ENCODE measurements at places on chromosomes 1 and 21.

DNA sequence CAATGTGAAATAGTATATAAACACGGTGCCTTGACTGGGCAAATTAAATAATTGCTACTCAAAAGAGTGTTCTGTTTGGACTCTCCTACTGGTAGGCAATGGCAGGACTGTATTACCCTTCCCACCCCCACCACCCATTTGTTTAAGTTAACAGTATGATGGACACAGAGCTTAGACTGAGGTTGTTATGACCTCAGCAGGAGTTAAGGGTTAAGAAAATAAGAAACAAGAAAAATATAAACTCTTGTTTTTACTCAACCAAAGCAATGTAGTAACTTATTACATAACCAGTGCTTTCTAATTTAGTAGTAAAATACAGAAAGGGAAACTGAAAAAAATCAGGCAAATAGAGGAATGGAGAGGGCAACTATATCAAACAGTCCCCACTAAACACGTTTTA is 19.9 kb upstream of the SERPINC1 start:
- DNase-seq = no peak

DNA sequence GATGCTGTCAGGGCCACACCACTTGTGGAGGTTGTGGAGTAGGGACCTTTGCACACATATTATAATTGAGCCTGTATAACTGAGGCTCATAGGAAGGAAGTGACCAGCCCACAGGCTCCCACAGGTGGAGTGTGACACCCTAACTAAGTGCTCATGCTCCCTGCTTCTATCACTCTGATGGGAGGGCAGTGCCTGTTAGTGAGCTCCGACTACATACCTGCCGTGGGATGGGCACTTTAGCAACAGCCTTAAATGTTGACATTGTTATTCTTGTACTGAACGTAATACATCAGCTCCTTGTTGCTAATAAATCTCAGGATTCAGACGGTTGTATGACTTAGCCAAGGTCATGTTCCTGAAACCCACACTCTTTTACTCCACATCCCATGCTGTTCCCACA is 58.0 kb downstream of the BEND5 start:
- DNase-seq = no peak

DNA sequence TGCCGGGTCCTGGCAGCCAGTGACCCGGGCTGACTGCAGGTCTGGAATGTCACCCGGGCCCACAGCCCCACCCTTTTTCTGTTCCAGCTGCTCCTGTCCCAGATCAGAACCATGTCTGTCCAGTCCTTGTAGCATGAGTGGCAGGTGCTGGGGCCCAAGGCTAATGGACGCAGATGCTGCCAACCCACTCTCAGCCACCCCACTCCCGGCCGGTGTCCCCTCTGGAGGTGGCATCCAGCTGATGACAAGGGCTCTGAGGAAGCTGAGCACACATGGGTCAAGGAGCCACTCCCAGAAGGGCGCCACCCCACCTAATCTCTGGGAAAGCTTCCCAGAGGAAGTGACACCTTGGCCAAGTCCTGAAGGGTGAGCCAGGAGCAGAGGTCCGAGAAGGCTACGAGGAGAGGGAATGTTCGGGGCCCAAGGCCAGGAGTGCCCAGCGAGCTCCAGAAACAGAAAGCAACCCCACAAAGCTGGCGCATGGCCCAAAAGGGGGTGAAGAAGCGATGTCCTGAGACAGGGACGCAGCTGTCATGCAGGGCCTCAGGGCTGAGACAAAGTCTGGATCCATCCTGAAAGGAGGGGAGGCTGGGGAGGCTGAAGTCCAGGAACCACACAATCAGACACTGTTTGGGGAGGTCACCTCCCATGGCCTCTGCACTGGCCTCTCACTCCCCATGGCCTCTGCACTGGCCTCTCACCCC is 39.5 kb downstream of the ACOT7 start:
- no peak for DNase-seq

DNA sequence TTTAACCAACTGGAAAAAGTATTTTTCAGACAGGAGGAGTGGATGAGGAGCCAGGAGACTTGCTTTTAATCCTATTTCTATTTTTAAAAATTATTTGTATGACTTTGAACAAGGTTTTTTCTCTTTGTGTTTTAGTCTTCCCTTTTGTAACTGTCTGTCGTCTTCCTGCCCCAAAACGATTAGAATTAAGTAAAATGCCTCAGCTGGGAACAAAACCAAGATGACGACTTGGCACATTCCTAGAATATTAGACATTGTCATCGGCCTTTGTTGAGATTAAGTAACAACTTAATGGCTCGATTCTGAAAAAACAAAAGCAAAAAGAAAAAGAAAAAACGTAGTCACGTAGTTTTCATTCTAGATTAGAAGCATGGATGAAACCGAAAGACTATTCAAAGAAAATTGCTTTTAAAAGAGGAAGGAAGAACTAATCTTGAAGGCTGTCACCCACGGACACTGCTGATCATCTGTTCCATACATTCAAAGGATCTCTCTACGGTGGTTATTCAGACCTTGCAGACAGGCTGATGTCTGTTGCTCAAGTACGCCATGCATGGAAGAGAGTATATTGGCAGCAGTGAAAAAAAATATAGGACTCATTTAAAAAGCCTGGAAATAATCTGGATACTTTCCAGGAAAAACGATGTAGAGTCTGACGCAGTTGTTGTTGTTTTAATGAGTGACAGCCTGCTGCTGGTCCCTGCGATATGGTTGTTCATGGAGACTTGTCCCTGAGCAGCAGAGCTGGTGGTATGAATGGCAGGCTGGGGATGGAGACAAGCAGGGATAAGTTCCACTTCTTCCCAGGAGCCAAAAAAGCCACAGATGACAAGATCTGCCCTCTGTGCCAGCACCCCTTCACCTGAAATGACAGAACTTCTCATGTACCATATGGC is 16.8 kb downstream of the GNG4 start:
- no peak for DNase-seq

DNA sequence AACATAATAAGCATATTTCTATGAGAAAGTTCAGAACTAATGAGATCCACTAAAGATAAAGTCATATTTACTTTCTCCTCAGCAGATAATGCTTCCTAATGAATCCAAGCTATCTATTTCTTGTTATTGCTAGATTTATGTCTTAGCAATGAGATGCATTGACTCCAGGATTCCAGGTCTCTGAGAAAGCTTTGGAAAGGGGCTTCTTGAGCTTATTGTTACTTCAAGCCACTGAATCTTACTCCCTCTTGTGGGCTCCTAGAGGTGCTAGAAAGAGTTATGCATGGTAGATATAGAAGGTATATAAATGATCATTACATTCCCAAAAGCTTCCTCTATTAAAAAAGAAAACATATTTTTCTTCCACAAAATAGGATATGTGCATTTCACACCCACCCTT is 246.4 kb upstream of the ADAMTS5 start:
- no peak for DNase-seq

DNA sequence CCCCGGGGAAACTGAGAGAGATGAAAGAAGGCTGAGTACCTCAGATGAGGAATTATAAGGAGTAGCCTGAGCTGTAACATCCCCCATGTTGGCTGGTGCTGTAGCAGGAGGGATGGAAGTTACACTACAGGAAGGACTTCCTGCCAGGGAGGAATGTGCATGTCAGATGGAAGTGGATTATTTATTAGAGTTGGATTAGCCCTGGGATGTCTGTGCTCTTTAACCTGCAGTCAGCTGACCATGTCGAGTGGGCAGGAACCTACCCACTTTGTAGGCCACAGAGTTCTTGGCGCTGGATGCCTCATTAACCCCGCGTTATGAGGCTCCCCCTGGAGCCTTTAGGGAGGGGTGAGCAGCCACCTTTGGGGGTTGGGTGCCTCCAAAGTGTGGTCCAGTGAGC is 757 bp upstream of the SEMA4A start:
- peak; percentile 60 for DNase-seq

DNA sequence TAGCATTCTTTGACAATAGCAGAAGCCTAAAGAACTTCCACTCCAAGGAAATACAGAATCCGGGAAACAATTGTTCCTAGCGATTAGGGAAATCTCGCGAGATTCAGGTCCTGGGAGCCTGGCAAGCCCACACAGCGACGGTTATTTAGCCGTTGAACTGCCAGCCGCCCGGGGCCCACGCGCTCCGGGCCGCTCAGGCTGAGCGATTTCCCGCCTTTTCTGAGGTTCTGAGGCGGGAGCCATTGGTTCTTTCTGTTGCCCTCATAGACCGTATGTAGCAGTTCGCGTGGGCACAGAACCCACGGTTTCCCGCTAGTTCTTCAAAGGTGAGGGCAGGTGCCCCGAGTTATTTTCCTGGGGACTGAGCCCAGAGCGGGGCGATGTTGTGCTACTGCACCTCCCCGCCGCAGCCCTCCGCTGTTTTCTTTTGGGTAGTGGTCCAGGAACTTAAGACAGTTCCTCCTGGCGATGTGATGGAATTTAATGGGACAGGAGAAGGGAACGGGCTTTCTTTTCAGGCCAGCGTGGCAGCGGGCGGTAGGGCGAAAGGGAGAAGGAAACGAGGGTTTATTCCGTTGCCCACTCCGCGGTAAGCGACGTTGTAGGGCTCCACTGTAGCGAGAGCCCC is at the start of gene SYCP1:
TSS of gene SYCP1 (plus strand) at position 171 of the 628 bp plus-strand sequence. CDS start 602 bp downstream, outside the sequence.
- no peak for DNase-seq

GRCh38 chr1:246526915-246527314 is 19.8 kb upstream of the SMYD3 start:
- no peak for DNase-seq

- no peak for DNase-seq
Measured at GRCh38 chr21:40278345-40278744, 411.1 kb downstream of the PCP4 start.

- peak; percentile 68 for DNase-seq
Measured at GRCh38 chr1:2801535-2802291, at the start of gene TTC34. Gene TTC34 (minus strand): TSS chr1:2801693. CDS start chr1:2800827, 866 bp downstream.

DNA sequence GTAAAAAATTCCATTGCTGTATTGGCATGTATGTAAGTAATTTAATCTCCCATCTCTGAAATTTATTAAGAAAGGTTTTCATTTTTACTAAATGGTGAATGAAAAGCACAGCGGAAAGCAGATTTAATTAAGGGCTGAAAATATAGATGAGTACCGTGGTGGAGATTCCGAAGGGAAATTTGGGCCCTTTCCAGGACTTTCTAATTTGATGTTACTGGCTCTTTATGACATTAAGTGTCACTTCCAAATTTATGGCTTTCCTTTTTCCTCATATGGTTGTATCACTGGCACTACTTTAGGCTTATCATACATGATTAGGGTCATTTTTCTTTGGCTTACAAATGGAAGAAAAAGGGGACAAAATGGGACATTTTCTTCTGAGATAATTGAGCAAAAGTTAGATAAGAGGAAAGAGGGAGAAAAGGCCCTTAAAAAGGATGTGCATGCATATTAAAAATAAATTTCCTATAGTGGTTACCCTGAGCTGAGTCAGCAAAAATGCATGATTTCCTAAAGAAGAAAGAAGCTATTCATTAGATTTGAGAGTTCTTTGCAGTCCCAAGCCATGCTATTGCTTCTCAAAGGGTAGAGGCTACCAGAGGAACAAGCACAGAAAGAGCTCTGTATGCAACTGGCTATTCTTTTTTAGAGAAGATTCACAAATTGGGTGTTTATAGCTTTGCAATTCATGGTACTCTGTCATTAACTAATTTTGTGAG is 74.9 kb upstream of the CNIH3 start:
- no peak for DNase-seq

- DNase-seq = no peak
Measured at GRCh38 chr1:208040821-208041297, 129.9 kb upstream of the CD34 start.

- no peak for DNase-seq
Measured at GRCh38 chr1:45925728-45926287, 122.4 kb downstream of the MAST2 start.

- peak; percentile 65 for DNase-seq
Measured at GRCh38 chr1:111219557-111220286, 7.8 kb upstream of the CHI3L2 start.

DNA sequence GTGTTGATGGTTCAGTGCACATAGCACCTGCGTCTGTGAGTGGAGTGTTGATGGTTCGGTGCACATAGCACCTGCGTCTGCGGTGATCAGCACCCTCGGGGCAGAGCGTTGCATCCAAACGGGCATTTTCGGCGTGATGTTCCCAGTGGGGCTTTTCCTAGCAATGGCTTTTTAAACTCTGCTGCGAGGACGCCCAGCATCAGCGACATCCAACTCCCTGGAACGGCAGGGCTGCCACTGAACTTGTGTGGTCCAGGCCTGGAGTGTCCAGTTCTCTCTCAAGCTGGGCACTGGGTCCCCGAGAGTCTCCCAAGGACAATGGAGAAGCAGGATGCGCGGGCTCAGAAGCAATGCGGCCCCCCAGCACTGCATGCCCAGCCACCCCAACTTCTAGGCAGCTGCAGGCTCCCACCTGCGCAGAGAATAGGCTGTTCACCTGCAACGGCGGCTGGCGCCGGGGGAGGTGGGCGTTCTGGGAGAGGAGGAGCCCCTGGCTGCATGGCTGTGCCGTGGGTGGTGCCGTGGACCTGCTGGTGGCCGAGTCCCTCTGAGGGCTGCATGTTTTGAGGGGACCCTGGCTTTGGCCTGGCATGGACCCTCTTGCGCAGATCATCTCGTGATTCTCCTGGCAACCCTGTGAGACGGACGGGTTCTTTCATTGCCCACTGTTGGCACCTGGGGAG is 10.1 kb upstream of the C1orf174 start:
- no peak for DNase-seq

- no peak for DNase-seq
Measured at GRCh38 chr1:12595757-12596006, 22.3 kb downstream of the DHRS3 start.

DNA sequence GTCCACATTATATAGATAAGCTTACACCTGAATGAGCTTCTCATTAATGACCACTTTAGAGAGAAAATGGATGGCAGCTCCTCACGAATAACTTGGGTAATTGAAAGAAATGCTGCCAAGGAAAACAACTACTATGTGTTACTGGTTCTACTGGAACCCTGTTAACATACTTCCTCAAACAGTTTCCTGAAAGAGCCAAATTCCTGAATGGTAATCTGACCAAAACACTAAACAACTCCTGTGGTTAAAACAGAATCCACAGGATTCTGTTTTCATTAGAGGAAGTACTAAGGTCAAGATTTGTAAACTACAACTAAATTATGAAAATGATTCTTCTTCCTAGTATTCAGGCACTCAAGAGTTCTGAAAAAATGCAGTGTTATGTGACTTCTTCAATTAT is 107.2 kb downstream of the DNM3 start:
- DNase-seq = no peak

- DNase-seq = no peak
Measured at GRCh38 chr21:33290441-33290840, 24.3 kb downstream of the IL10RB start.

DNA sequence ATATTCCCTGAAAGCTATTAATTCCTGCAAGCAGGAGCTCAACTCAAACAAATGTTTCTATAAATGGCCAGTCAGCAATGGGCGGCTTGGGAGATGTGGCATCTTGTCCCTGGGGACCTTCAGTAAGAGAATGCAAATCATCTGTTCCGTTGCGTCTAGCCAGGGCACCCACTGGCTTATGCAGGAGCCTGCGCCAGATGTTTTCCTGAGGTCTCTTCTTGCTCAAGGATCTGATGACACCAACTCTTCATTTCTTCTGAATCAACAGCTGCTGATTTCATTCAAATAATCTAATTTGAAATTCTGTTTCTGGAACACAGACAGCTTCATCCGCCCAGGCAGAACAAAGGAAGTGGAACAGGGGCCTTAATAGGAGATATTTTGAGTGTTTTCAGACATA is 70.0 kb upstream of the AJAP1 start:
- no peak for DNase-seq

Measured in stimulated activated naive CD8-positive, alpha-beta T cell treated with anti-CD3 and anti-CD28 coated beads, Interleukin-15, Interleukin-2, amounts not matched to agents 100 U/mL and 50 U/mL, for 24 hours (primary cell).